ENCODE measurements at places on chromosomes 7 and 10.

GRCh38 chr10:4998671-4999070 is 5.0 kb downstream of the AKR1C2 start:
- no peak for DNase-seq

DNA sequence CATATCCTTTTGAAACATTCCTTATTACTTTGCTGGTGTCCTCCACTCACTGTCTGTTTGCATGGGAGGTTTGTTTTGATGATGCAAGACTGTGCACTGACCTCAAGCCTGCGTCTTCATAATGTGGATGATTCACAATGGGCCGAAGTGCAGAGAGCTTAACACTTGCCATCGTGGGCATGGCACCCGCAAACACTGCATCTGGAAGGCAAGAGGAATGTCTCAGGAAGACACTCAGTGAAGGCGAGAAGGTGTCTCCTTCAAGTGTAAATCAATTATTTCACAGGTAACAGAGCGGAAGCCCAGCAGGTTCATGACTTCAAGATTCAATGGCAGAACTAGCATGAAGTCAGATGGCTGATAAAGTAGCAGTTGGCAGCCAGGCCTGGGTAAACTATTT is 98.1 kb downstream of the DPY19L1 start:
- DNase-seq, result no peak

- DNase-seq, result peak; percentile 87
Measured at GRCh38 chr7:73831834-73832651, 1.2 kb downstream of the CLDN4 start.

DNA sequence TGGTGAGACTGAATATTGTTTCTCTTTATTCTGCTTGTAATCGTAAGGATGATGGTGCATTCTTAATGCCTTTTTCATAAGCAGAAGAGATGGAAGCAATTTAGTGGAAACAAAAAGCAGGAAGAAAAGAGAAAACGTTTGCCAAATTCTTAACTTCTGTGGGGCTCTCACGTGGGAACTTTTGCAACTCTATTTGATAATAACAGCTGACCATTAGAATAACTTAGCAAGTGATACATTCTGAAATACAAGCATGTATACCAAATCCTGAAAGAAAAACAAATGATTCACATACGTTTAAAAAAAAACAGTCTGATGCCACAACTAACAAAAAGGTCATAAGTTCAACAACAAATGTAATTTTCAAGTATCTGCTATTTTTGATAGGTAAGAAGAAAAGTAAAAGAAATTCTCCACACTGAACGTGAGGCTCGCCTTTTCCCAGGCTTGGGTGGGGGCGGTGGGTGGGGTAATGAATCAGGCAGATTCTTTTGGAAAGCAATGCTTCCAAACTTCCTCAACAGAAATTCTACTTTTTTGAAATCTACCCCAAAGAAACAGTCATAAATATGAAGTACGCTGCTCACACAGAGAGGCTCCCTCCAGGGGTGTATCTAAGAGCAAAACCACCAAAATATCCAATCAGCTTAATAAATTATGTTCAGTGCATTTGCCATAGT is 446.2 kb upstream of the MGMT start:
- DNase-seq, result no peak

GRCh38 chr7:47394216-47394615 is 187.7 kb downstream of the TNS3 start:
- no peak for DNase-seq

DNA sequence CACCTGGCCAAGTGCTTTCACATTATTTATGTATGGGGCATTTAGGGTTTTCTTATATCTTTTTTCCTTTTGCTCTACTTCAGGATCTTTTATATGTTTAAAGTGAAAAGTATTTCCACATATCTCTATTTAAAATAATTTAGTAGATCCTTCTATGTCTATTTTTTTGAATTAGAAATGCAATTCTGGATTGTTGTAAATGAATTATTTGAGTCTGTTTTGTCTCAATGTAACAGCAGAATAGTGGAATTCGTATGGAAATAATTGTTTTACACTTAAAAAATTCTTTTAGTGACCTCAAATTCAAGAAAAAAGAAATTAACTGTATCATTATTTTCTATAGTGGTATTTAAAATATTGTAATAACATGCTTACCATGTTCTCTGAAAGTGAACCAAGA is 126.5 kb upstream of the HDAC9 start:
- DNase-seq, result no peak

DNA sequence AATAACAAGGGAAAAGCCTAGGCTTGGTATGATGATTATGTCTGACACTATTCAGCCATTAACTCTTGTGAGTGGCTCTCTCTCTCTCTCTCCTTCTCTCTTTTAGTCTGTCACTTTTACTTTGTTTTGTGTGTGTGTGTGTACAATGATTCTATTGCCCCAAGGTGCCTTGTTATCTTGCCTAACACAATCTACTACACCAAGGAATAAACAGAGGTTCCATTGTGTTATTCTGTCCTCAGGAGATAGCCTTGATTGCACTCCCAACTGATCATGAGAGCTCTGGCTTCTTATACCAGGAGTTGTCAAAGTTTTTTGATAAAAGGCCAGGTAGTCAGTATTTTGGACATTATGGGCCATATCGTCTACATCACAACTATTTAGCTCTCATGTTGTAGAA is 123.4 kb upstream of the CALCR start:
- DNase-seq, result no peak

GRCh38 chr7:73861305-73861704 is 346 bp downstream of the TMEM270 start:
- no peak for DNase-seq

DNA sequence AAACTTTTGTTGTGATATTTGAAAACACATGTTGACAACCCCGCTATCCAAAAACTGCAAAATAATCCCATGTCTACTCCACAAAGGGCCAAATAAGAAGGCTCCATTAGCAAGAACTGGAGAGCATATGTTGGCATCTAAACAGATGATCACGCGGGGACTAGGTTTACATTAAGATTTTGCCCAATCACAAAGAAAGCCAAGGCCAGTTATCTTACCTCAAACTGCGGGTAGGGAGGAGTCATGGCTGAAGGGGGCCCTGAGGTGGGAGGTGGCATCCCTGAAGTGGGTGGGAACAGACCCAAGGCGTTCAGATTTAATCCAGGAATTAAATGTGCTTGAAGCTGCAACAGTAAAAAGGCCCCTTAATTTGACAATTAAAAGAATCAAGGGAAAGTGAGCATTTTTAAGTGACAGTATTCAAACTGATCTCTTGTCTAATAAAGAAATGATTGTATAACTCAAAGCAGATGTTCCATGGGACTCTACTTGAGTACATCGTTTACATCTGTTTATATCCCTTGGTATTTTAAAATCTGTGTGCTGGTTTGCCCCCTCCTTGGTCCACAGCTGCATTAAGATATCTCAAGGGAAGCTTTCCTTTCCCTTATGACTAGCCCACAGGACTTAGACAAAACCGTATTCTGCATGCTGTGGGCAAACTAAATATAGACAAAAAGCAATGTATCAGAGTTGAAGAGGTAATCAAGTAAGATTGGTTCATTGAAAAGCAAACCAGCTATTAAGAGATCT is 42.9 kb downstream of the MALSU1 start:
- no peak for DNase-seq

DNA sequence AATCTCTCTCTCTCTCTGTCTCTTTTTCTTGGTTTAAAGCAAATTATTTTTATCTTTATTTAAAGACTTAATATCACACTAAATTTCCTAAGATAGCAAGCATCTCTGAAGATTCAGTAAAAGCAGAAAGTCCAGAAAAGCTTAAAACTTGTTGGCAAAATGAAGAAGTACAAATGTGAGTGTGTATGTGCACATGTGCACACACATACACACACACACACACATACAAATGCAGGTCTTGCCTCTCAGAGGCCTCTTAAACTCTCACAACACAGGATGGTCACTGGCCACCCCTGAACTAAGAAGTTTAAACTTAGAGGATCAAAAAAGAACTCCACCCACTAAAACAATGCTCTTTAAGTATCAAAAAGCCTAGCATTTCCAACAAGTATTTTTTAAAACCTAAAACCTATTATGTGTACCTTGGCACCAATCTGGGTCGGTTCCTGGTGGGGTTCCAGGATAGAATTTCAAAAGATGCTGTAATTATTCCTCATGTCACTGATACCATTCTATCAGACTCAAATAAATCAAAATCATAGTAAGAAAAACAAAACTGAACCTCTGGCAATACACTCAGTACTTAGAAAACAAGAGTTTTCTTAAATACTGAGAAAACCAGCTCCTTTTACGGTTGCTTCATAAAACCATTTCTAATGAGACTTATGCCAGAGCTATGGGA is 55.0 kb downstream of the SORBS1 start:
- DNase-seq, result no peak

- peak; percentile 79 for DNase-seq
Measured at GRCh38 chr7:20598459-20599309, 16.8 kb upstream of the ABCB5 start.

DNA sequence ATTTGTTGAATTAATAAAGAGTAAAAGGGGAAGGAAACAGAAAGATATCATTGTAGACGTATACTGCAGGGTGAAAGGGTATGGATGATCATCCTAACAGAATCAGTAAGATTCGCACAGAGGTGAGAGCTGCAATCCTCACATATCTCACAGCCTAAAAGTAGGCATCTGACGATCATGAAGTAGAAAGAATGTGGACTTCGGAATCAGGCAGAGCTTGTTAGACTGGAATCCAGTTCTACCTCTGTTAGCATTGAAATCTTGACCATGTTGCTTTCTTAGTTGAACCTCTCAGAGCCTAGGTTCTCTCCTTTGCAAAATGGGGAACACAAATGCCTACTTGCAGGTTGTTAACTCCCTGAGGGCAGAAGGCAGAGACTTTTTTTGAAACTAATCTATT is 320.0 kb upstream of the C7orf33 start:
- no peak for DNase-seq

DNA sequence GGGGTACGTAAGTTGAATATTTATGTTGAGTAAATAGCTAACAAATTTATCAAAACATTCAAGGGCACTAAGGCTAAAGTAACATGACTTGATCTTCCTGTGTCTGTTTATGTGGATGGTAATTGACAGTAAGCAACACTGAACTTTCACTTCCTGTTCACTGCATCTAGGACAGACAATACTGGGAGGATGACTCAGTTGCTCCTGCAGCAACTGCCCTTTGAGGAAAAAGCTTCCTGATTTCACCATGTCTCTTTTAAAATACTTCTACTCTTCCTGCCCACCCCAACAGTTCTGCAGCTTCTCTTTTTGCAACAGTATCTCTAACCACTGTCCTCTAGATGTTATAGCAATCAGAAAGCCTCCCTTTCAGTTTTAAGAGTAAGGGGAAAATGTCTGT is 76.6 kb upstream of the HGF start:
- DNase-seq, result no peak

GRCh38 chr10:74058658-74059057 is 60.7 kb downstream of the VCL start:
- no peak for DNase-seq

GRCh38 chr10:74150204-74150989 is at the start of gene AP3M1:
AP3M1 (minus strand) TSS chr10:74150828; CDS start chr10:74138379, 12,449 bp downstream.
- DNase-seq, result no peak

GRCh38 chr10:20147684-20148083 is 331.5 kb downstream of the PLXDC2 start:
- no peak for DNase-seq

- no peak for DNase-seq
Measured at GRCh38 chr10:86329093-86329710, 37.4 kb downstream of the GRID1 start.

- no peak for DNase-seq
Measured at GRCh38 chr10:110149259-110149658, 58.1 kb upstream of the MXI1 start.

DNA sequence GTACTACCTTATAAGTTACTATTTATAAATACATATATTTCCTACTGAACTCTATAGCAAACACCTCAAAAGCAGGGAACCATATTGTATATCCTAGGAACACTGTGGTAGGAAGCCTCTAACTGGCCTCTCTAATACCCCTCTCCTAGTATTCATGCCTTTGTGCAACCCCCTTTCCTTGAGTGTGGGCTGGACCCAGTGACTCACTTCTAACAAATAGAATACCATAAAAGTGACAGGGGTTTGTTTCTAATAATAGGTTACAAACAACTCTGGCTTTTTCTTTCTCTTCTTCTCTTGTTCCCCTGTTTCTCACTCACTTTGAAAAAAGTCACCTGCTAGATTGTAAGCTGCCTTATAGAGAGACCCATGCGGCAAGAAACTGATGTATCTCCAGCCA is 51.6 kb upstream of the MACC1 start:
- no peak for DNase-seq

GRCh38 chr10:104257235-104257634 is 2.5 kb downstream of the GSTO1 start:
- no peak for DNase-seq

- DNase-seq, result no peak
Measured at GRCh38 chr7:10779465-10780399, 193.9 kb upstream of the PHF14 start.

DNA sequence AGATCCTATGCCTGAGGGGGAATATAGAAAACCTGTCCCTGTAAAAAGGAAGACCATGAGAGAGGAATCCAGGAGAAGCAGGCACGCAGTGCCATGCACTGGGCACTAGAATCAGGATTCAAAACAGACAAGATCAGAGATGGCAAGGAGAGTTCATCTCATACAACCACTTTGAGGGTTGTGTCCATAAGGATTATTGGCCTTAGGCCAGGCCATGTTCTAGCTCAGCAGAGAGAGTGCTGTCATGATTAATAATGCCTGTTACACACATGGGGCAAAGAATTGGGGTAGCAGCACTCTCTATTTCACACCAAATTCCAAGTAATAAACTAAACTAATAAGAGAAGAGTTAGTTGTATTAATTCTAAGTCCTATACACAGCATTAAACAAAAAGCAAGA is 29.1 kb downstream of the EZH2 start:
- no peak for DNase-seq

DNA sequence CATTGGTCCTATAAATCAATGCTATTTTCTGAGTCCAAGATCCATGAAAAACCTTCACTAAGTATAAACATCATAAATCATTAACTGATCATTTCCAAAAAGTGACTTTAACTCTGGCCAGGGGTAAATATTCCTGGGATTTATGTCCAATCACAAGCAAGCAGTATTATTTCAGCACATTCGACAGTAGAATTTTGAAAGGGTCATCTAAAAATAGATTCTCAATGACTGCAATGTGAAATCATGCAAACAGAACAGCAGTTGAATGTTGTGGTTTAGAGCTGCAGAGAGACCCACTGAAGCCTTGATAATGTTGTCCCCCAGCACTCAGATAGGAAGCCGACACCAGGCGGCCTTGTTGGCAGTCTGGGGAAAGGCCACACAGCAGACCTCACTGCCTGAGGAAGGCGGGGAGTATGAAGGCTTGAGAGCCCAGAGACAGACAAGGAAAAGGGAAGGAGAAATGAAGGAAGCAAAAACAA is 38.1 kb downstream of the FAM107B start:
- no peak for DNase-seq
